ENCODE measurements at places on chromosomes 16 and 17.
A peak's percentile ranks its signal among the peaks of the same experiment; 100 is the strongest.

- no peak for DNase-seq
Measured at GRCh38 chr17:77216486-77216885, 75.7 kb downstream of the SEC14L1 start.

- no peak for DNase-seq
Measured at GRCh38 chr17:41697122-41697962, 8.7 kb downstream of the EIF1 start.

DNA sequence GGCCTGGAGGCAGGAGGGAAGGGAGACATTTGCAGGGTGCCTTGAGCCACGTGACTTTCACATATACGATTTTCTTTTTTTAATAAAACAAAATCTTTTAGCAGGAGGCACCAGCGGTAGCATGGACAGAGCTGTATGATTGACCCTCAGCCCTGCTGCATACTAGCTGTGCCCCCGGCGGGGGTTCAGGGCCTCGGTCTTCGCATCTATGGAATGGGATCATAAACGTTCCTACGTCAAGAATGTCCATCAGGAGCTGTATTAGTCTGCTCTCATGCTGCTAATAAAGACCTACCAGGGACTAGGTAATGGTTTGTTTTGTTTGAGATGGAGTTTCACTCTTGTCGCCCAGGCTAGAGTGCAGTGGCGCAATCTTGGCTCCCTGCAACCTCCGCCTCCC, 27.2 kb downstream of the SLC38A8 start:
- DNase-seq: no peak

DNA sequence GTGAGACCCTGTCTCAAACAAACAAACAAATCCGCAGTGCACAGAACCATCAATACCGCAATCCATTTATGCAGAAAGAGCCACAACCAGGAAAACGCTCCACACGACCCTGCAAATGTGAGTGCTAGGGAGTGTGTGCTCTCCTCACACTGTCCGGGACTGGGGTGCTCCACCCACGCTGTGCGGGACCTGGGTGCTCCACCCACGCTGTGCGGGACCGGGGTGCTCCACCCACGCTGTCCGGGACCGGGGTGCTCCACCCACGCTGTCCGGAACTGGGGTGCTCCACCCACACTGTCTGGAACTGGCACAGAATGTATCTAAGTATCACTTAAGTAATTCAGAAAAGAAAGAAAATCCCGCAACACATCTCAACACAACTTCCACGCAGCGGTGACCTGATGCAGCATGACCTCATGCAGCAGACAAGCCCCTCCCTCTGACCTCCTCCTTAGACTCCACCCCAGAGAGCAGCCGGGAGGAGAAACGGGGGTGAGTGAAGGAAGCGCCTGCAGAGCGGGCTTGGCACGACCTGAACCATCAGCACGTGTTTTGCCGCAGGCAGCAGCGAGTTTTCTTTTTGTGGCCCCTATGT, 38.5 kb downstream of the ZNF276 start:
- DNase-seq: no peak

- DNase-seq: no peak
Measured at GRCh38 chr17:39175695-39176093, 9.7 kb upstream of the ARL5C start.

GRCh38 chr16:87425941-87426340, 33.8 kb downstream of the MAP1LC3B start:
- no peak for DNase-seq

GRCh38 chr17:75404731-75405364, 630 bp downstream of the GRB2 start:
- DNase-seq: no peak

GRCh38 chr17:27442702-27443101, 13.5 kb upstream of the KSR1 start:
- no peak for DNase-seq

DNA sequence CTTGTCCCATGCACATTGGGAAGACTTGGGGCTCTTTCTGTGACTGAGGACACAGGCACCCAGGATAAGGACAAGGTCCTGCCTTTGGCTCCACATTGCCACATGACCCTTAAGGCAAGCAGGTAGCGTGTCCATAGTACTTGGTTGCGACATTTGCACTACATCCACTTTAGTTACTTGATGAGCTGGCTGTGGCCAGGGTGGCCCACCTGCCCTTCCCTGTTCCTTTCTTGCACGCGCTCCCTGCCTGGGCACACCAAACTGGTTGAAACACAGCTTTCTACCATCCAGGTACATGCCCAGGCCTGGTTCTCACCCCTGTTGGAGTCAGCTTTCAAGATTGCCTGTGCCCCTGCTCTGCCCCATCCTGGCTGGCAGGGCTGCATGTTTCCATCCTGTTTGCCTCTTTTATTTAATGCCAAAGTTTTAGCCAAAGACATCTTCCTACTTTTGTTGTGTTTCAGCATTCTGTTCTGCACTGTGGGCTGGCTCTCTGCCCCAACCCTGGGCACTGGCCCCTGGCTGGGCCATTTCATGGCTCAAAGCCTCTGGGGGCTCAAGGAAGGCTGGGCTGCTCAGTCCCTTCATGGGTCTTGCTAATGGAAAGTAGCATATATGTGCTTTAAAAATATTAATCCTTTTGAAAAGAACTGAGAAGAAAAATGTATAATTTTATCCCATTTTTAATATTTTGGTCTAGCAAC, 3.2 kb downstream of the B3GNT9 start:
- DNase-seq: no peak

GRCh38 chr16:48864055-48864454, 254.1 kb upstream of the N4BP1 start:
- DNase-seq: no peak

- no peak for DNase-seq
Measured at GRCh38 chr17:44176671-44177501, 6.4 kb downstream of the ASB16 start.

DNA sequence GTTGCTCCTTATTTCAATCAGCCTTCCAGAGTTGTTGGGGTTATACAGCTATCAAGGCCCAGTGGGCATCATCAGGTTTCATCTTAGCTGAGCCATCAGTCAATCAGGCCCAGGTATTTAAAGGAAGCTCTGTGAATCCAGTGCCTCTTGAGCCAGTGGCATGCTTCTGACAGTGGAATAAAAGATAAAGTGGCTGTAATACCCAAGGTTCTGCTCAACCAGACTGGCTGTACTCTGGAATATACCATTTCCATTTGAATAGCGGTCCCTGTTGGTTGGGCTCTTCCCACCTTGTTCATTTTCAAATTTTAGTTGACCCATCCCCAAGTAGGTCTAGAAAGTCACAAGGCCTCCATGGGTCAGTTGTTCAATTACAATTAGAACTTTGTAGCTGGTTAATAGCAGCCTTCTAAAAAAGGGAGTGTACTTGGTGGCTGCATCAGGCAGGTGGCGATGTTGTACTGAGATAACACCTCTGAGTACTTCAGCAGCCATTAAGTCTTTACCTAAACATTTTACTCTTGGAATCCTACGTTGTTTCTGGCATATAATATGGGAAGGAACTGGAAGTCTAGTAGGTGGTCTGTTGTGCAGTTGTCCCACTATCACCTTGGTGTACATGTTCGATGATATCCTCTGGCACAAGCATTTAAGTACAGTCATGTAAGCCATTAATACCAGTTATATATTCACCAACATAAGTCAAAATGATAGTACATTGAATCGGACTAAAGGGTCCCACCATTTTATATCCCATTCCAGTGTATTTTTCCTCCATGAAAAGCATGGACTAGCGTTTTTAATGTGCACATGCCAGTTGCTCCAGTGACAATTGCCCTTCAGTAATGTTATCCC, 294.1 kb downstream of the BCAS3 start:
- DNase-seq: no peak

DNA sequence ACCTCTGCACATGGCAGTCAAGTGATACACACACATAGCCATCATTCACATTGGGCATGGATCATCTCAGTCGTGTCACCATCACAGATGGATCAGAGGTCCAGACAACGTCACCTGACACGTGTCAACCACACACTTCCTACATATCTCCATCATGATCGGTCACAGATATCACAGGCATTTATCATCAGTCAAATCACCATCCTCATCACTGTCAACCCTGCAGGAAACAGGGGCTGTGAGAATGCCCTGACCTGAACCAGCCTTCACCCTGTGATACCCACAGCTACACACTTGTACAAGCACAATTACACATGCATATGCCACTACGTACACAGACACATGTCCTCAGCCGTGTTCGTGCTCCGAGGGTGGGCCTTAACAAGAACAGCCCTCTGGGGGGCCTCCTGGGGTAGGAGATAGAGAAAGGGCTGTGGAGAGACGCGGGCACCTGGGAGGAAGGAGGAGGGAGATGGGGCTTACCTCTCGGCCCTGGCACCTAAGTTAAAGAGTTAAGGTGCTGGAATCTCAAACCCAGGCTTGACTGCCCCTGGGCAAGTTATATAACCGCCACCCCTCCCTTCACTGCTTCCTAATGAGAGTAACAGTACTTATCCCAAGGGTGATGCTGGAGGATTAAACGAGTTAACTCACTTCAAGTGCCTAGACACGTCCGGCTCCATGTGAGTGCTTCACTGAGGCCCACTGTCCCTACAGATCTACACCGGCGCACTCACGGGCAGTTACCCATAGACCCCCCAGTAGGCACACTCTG, 1.1 kb downstream of the SLC12A4 start:
- DNase-seq: no peak

DNA sequence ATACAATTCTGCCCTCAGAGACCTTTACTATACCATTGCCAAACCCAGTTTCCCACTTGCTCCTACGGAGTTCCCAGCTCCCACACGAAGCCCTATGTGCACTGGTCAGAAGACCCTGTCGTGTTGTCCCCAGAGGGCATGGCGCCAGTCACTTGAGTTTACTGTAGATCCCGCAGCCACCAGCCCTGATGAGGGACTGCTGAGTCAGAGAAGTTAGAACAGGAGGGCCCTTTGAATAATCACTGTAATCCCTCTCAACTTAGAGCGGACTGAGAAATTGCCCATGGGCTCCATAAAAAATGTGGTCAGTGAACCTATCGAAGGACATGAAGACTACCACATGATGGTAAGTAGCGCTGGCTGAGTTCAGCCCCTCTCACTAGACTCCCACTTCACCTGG, 9.2 kb downstream of the UBFD1 start:
- DNase-seq: no peak

DNA sequence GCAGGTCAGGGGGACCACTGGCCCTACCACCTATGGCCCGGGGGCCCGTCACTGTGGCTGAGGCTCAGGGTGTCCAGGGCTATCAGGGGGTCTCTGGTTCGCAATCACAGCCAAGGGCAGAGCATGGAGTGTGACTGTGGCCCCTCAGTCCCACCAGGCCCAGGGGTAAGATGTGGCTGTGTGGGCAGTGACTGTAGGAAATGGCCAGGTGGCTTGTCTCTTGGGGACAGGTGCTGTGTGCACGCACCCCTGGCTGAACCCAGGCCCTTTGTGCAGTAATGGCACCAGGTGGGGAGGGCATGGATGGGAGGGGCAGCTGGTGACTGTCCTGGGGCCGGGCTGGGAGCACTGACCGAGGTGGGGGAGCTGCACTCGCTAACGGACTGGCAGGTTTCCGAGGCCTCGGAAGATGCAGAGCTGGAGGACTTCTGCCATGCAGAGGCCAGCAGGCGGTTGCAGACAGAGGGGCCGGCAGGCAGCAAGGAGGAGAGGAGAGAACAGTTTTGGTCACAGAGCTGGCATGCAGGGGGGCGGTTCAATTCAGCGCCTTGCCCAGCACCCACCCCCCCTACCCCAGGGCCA, 18.8 kb downstream of the IL34 start:
- DNase-seq: no peak

- no peak for DNase-seq
Measured at GRCh38 chr17:55452139-55452790, 30.6 kb upstream of the MMD start.

- no peak for DNase-seq
Measured at GRCh38 chr16:67188798-67189197, 1.1 kb downstream of the EXOC3L1 start.

DNA sequence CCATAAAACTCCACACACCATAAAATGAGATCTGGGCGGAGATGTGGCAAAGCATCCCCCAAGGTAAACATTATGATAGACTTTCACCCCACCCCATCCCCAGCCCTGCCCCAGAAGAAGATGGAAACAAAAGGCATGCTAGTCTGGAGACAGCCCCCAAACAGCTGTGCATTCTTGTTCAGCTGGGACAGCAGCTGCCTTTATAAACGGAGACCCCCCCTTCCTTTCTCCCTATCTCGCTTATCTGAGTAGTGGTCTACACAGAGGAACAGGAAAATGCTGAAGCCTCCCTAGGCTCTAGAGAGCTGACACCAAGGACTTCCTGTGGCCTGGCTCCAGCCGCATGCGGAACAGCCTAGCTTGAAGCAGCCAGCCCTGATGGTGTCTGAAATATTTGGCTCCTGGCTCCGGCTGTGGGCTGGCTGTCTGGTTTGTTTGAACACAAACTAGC, 190.3 kb upstream of the ANKFN1 start:
- no peak for DNase-seq

DNA sequence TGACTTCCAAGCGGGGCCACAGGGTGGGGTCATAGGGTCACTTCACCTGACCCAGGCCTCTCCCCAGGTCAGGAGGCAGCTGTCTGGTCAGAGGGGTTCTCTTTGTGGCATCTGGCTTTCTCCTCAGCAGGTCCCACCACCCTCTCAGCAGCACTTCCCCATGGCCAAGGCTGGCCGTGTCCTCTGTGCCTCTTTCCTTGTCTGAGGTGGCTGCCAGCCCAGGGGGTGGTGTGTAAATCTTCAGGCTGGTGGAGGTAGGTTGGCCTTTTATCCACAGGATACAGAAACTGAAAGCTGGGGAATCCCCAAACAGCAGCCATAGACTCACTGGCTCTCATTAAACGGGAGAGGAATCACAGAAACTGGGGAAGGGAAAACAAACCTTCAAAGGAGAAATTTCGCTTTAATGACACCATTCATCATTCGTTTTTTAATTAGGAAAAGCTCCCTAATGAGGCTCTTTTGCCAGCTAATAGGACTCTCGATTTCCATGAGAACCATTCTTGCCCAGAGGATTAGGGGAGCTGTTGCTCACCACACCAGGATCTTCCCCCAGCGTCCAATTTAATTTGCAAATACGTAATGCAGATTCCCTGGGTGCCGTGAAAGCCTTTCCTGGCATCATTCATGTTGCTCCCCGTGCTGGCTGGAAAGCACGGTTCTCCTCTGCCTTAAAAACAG, 18.0 kb downstream of the C17orf75 start:
- DNase-seq: no peak

GRCh38 chr17:79400989-79401703, 209.7 kb downstream of the RBFOX3 start:
- DNase-seq: peak; percentile 33

DNA sequence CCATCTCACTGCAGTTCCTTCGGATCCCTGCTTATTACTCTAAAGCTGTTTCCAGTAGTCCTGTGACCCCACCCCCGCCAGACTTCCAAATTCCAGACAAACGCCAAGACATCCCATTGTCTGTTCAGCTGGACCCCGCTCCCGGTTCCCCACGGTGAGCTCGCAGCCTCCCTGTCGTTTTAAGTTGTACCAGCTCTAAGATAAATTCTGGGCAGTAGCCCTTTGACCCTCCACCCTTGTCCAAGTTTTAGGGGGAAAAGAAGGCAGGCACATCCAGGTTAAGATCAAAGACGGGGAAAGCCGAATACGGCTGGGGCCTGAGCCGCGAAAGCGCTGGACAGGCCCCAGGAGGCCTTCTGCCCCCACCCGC, 589 bp downstream of the ARL6IP1 start:
- DNase-seq: no peak

Measured in stimulated activated CD4-positive, alpha-beta T cell treated with anti-CD3 and anti-CD28 coated beads, Interleukin-1b, Interleukin-23, amount 100 ng/mL, for 1 hour (primary cell).